Bronchial smooth muscle cell (primary cell): ENCODE measurements at places on chromosomes 16 and 17. TPM values are rescaled to one million over a fixed set of nuclear protein-coding genes. Genes with fewer than 3 reads are reported as not detected.

The TSPAN10 gene
- total RNA-seq: 0.86 and 3.3 TPM in 2 replicates

The BCL6B gene
- total RNA-seq: under 0.01 and 0.16 TPM in 2 replicates

The SLFN14 gene
- total RNA-seq: not detected in 2 replicates

The ADPRM gene
- total RNA-seq: 11.8 and 16.1 TPM in 2 replicates

The FAM20A gene
- 10.9 and 11.2 TPM in 2 replicates for total RNA-seq

The MILR1 gene
- 3.0 and 7.9 TPM in 2 replicates for total RNA-seq

The UNC13D gene
- 1.6 and 2.5 TPM in 2 replicates for total RNA-seq

The SLFN12L gene
- total RNA-seq: under 0.01 and 0.16 TPM in 2 replicates

The COG4 gene
- 89.2 and 94.5 TPM in 2 replicates for total RNA-seq

The AOC2 gene
- total RNA-seq: 0.32 and 0.60 TPM in 2 replicates
